ENCODE measurements at places on chromosomes 2 and 18. TPM values are rescaled to one million over a fixed set of nuclear protein-coding genes. Genes with fewer than 3 reads are reported as not detected.

GRCh38 chr2:69828938-69829255 is 563 bp upstream of the GMCL1 start:
- no peaks in the 10 kb centered on the region for H3K27me3 ChIP-seq
- no peaks in the 10 kb centered on the region for H3K36me3 ChIP-seq
- DNase-seq = peak; percentile 79
- peak overlapping the region; percentile 92 for H3K4me3 ChIP-seq

DNA sequence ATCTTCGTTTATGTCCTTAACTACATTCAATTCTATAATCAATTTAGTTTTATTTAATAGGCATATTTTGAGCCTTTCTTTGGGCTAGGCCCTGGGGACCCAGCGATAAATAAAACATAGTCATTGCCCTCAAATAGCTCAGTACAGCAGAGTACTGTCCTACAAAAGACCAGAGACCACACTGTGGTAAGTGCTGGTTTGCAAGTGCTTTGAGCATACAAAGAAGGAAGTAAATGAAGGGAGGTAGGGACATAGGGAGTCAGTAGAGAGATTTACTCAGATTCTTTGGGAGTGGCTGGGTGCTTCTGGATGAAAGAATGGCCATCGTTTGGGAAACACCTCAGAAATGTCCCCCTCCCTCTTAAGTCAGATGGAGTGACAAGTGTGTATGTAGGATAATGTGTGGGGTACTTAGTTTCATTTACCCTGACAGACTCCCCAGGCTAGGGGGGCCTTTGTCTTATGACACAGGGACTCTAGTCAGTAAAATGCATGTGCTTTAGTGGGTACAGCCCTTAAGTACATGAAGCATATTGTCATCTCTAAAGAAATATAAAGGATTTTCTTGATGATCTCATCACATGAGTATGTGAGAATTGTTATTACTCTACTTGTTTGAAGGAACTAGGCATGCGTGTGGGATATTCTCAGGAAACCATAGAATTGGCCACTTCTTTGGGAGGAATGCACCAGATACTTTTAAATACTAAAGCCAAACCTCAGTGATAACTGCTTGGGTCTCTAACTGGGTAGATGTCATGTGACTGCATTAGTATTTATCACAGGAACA is 35.1 kb downstream of the MAPRE2 start:
- H3K36me3 ChIP-seq = no peaks in the 10 kb centered on the region
- no peaks in the 10 kb centered on the region for H3K27me3 ChIP-seq
- no peak for DNase-seq
- no peak overlapping the region for H3K27ac ChIP-seq

DNA sequence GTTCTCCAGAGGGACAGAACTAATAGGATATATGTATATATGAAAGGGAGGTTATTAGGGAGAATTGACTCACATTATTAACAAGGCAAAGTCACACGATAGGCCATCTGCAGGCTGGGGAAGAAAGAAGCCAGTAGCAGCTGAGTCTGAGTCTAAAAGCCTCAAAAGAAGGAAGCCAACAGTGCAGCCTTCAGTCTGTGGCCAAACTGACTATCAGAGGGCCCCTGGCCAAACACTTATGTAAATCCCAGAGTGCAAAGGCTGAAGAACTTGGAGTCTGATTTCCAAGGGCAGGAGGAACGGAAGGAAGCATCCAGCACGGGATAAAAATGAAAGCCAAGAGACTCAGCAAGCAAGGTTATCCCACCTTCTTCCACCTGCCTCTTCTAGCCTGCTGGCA is 108.0 kb upstream of the LDLRAD4 start:
- DNase-seq = no peak
- H3K27me3 ChIP-seq = no peaks in the 10 kb centered on the region
- H3K4me3 ChIP-seq = no peak overlapping the region
- H3K27ac ChIP-seq = no peak overlapping the region
- H3K36me3 ChIP-seq = peaks cover 23% of the 10 kb centered on the region

DNA sequence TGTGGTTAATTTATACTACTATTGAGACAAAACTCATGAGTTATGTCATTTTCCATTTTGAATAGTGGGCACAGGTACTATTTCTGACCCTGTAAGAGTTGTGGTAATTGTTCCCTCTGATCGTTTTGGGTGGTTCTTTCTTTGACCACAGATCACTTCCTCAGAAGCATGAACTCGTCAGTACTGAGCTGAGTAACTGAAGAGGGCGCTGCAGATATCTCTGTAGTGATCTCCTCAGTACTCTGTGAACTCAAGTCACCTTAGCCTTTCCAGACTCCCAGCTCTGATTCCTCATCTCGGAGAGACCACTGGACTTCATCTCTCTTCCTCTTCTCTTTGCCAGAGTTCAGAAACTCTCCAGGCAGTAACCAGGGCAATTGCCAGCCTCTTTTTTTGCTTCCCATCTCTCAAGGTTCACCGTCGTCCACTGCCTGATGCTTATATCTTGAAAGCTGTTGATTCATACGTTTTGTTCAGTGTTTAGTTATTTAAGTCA is 9.4 kb upstream of the IL1RL1 start:
- no peak overlapping the region for H3K4me3 ChIP-seq
- peaks cover 15% of the 10 kb centered on the region for H3K4me1 ChIP-seq
- peak; percentile 53 for DNase-seq
- H3K27me3 ChIP-seq = no peaks in the 10 kb centered on the region
- H3K36me3 ChIP-seq = no peaks in the 10 kb centered on the region
- H3K27ac ChIP-seq = no peak overlapping the region

DNA sequence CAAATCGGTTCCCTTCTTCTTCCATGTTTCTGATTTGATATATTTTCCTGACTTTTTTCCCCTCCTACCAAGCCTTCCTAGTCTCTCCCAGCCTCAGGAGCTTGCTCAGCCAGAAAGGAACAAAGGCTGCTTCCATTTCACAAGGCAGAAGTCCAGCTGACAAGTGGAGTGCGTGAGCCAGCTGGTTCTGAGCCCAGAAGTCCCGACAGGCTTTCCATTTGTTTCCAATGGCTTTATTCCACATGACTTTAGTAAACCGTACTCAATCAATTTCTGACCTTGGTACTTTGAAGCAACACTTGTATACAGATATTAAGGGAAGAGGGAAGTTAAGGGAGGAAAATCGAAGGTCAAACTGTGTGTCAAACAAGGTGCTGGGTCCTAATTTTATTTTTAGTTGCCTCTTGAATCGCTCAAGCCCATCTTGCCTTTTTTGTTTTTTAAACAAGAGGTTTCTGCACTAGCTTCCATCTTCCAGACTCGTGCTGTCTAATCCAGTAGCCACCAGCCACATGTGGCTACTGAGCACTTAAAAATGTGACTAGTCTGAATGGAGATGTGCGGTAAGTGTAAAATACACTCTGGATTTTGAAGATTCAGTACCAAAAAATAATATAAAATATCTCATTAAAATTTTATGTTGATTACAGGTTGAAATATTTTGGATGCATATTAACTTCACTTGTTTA is 36.2 kb downstream of the WIPF1 start:
- no peaks in the 10 kb centered on the region for H3K27me3 ChIP-seq
- peak overlapping the region; percentile 84 for H3K27ac ChIP-seq
- DNase-seq = peak; percentile 79
- peaks cover 23% of the 10 kb centered on the region for H3K4me1 ChIP-seq
- no peak overlapping the region for H3K4me3 ChIP-seq

DNA sequence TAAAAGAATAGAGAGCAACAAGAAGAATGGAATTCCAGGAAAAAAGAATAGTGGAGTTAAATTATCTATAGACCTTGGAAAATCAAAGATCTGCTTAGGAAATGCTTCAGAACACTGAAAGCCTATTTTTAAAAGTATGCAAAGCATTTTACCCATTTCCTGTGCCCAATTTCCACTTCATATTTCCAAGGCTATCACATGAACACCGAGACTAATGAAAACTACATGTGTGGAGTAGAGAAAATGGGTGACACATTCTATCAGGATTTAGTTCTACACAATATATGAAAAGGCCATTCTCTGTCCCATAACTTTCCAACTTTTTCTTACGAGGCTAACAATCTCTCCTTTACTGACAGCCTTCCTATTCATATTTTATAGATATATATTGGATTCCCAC is 279.4 kb downstream of the CCDC178 start:
- no peak overlapping the region for H3K4me3 ChIP-seq
- H3K4me1 ChIP-seq = peaks cover 17% of the 10 kb centered on the region
- no peaks in the 10 kb centered on the region for H3K27me3 ChIP-seq
- H3K27ac ChIP-seq = no peak overlapping the region
- DNase-seq = no peak

DNA sequence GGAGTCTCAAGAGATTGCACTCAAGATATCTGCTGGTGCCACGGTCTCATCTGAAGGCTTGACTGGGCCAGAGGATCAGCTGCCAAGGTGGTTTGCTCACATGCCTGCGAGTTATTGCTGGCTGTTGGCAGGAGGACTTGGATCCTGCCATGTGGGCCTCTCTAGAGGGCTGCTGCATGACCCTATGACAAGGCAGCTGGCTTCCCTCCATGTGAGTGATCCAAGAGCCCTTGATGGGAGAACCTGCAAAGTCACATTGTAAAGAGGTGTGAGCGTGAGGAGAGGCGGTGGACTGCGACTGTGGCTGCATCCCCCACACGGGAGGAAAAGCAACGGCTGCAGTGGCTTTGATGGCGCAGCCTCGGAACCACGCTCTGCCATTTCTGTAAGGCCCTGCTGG is 4.0 kb upstream of the ALLC start:
- no peak overlapping the region for H3K4me3 ChIP-seq
- H3K27ac ChIP-seq = no peak overlapping the region
- no peaks in the 10 kb centered on the region for H3K27me3 ChIP-seq

- no peaks in the 10 kb centered on the region for H3K4me1 ChIP-seq
- no peak overlapping the region for H3K4me3 ChIP-seq
- H3K36me3 ChIP-seq = no peaks in the 10 kb centered on the region
Measured at GRCh38 chr2:211503856-211504255, 947.5 kb downstream of the CPS1 start.

Gene KIF5C
- total RNA-seq = 3.0 TPM

GRCh38 chr2:174697255-174697654 is 67.0 kb downstream of the CHRNA1 start:
- no peaks in the 10 kb centered on the region for H3K36me3 ChIP-seq
- no peaks in the 10 kb centered on the region for H3K27me3 ChIP-seq
- peak; percentile 77 for DNase-seq
- no peak overlapping the region for H3K27ac ChIP-seq
- no peak overlapping the region for H3K4me3 ChIP-seq
- no peaks in the 10 kb centered on the region for H3K4me1 ChIP-seq

DNA sequence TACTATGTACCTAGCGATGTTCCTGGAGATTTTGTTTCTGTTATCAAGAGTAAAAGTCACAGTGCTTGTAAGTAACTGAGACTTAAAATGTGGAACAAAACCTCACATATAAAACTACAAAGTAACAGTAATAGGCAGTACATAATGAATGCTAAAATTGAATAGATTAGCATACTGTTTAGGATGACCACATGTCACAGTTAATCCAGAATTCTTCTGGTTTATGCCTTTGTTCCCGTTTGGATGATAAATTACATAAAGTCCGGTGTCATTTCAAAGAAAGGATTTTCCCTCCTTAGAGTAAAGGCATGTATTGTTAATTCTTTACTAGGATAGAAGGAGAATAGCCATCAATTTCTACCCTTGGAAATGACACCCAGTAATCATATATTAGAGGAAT is 56.1 kb downstream of the RBM43 start:
- no peaks in the 10 kb centered on the region for H3K27me3 ChIP-seq
- no peaks in the 10 kb centered on the region for H3K4me1 ChIP-seq
- H3K4me3 ChIP-seq = no peak overlapping the region
- no peaks in the 10 kb centered on the region for H3K36me3 ChIP-seq
- DNase-seq = no peak
- no peak overlapping the region for H3K27ac ChIP-seq

GRCh38 chr2:239315308-239315707 is 85.5 kb downstream of the HDAC4 start:
- H3K27me3 ChIP-seq = no peaks in the 10 kb centered on the region
- no peak for DNase-seq
- H3K36me3 ChIP-seq = no peaks in the 10 kb centered on the region
- H3K27ac ChIP-seq = no peak overlapping the region

DNA sequence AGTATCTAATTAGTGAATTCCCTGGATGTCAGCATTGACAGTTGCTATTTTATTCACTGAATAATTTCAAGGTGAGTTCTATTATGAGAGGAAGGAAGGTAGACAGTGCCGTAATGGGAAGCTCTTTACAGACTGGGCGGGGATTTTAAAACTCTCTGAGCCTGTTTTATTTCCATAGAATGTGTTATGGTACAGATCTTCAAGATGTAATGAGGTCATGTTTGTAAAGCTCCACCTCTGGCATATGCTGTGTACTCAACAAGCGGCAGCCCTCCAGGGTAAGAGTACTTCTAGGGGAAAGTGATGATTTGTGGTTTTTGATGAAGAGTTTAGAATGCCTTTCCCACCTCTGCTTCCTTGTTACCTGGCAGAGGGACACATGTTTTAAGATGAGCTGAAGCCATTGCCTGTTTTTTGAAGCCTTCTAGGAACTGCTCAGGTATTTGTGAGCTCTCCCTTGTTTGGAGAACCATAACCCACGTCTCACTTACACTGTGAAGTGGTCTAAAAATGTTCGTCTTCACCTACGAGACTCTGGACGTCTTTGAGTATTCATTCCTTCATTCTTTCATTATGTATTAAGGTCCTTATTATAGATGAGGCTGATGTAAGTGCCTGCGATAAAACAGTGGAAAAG is 251.2 kb downstream of the PTGR3 start:
- H3K4me1 ChIP-seq = no peaks in the 10 kb centered on the region
- no peaks in the 10 kb centered on the region for H3K27me3 ChIP-seq
- DNase-seq = no peak
- no peak overlapping the region for H3K27ac ChIP-seq
- H3K36me3 ChIP-seq = no peaks in the 10 kb centered on the region

GRCh38 chr2:84963692-84964405 is 7.1 kb upstream of the KCMF1 start:
- H3K4me1 ChIP-seq = peaks cover 2% of the 10 kb centered on the region
- H3K27me3 ChIP-seq = no peaks in the 10 kb centered on the region
- H3K36me3 ChIP-seq = peaks cover 3% of the 10 kb centered on the region
- peak; percentile 87 for DNase-seq

GRCh38 chr2:66790651-66791181 is 355.8 kb downstream of the MEIS1 start:
- no peak overlapping the region for H3K27ac ChIP-seq
- DNase-seq = peak; percentile 25
- no peak overlapping the region for H3K4me3 ChIP-seq
- no peaks in the 10 kb centered on the region for H3K4me1 ChIP-seq
- H3K27me3 ChIP-seq = no peaks in the 10 kb centered on the region
- no peaks in the 10 kb centered on the region for H3K36me3 ChIP-seq

DNA sequence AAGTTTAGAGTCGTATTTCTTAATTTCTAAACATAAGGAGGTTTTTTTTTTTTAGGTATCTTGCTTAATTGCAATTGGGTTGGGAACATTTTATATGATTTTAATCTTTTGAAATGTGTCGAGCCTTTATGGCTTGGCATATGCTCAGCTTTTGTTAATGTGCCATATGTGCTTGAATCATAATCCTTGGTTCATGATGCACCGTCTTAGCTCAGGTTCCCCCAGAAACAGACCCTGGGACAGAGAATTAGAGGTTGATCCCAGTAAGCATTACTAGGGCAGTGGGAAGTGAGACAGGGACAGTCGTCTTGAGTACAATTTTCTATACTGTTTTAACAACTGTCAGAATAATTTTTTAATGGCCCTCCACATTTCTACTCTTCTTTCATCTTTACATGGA is 9.3 kb downstream of the CHCHD5 start:
- H3K36me3 ChIP-seq = no peaks in the 10 kb centered on the region
- no peak for DNase-seq
- H3K27ac ChIP-seq = no peak overlapping the region
- H3K4me1 ChIP-seq = no peaks in the 10 kb centered on the region

- H3K4me3 ChIP-seq = no peak overlapping the region
- H3K36me3 ChIP-seq = peaks cover 10% of the 10 kb centered on the region
- DNase-seq = no peak
- no peak overlapping the region for H3K27ac ChIP-seq
- no peaks in the 10 kb centered on the region for H3K4me1 ChIP-seq
Measured at GRCh38 chr18:54191352-54191751, 33.1 kb downstream of the MBD2 start.
